ENCODE measurements at places on chromosomes 16 and 17. TPM values are rescaled to one million over a fixed set of nuclear protein-coding genes. Genes with fewer than 3 reads are reported as not detected.

Gene ALOX12
- 0.17 TPM for total RNA-seq

GRCh38 chr16:65547772-65548446 lies 426.0 kb upstream of the CDH11 start:
- no peak overlapping the region for H3K4me3 ChIP-seq
- no peaks in the 10 kb centered on the region for H3K27me3 ChIP-seq
- no peak for DNase-seq
- no peaks in the 10 kb centered on the region for H3K36me3 ChIP-seq
- no peak overlapping the region for H3K27ac ChIP-seq

- no peak overlapping the region for H3K27ac ChIP-seq
- no peak overlapping the region for H3K4me3 ChIP-seq
- no peaks in the 10 kb centered on the region for H3K27me3 ChIP-seq
- no peak for DNase-seq
- no peaks in the 10 kb centered on the region for H3K4me1 ChIP-seq
Measured at GRCh38 chr17:640436-640835, 74.2 kb downstream of the VPS53 start.

DNA sequence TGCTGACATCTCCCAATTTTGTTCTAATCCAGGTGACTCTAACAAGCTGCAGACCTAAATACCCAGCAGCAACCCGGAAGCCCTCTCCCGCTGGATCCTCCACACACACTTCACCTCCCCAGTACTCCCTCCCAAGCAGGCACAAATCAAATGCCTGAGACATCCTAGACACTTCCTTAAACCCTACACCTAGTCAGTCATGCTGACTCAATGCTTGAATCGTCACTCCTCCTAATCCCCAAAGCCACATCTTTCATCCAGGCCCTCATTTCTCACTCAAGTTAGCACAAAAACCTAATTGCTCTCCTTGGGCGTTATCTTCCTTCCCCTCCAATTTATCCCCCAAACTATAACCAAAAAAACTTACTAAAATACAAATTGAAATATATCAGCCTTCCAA lies 32.7 kb downstream of the CMC2 start:
- H3K4me1 ChIP-seq, result no peaks in the 10 kb centered on the region
- H3K27ac ChIP-seq, result no peak overlapping the region
- DNase-seq, result no peak
- H3K27me3 ChIP-seq, result no peaks in the 10 kb centered on the region
- H3K4me3 ChIP-seq, result no peak overlapping the region

GRCh38 chr17:39684369-39685192 lies 3.3 kb downstream of the PGAP3 start:
- H3K27ac ChIP-seq, result no peak overlapping the region
- no peaks in the 10 kb centered on the region for H3K27me3 ChIP-seq
- peaks cover 24% of the 10 kb centered on the region for H3K36me3 ChIP-seq
- no peak overlapping the region for H3K4me3 ChIP-seq
- H3K4me1 ChIP-seq, result peaks cover 16% of the 10 kb centered on the region
- no peak for DNase-seq

Data from upper lobe of right lung (tissue), 1 donor.